Stromal cell of bone marrow (primary cell): ENCODE measurements at places on chromosomes 13 and 19.

- no peak for DNase-seq
Observed at GRCh38 chr13:55728247-55728646, 1412.5 kb upstream of the PRR20A start.

DNA sequence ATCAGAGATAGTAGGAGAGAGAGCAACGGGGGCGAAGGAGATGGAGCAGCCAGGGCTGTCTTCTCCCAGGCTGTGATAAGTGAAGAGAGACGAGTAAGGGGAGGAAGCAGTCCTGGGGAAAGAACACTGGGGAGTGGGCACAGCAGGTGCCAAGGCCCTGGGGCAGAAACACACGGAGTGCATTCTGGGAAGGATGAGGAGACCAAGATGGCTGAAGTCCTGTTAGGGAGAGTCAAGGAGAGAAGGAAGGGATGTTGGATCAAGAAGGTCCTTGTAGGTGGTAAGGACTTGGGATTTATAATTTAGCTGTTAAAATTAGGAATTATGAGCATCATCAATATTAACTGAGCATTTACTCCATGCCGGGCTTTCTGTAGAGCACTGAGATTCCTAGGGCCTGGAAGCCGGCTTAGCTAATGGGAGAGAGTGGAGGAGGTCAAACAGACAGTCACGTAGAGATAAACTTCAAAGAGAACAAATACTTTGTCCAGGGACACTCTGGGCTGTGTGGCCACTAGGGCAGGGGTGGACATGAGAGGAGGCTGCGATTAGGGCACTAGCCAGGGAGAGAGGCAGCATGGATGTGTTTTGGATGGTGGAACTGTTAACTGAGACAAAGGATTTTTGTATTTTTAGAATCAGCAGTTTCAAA, 134.2 kb upstream of the PEG3 start:
- DNase-seq, result no peak

DNA sequence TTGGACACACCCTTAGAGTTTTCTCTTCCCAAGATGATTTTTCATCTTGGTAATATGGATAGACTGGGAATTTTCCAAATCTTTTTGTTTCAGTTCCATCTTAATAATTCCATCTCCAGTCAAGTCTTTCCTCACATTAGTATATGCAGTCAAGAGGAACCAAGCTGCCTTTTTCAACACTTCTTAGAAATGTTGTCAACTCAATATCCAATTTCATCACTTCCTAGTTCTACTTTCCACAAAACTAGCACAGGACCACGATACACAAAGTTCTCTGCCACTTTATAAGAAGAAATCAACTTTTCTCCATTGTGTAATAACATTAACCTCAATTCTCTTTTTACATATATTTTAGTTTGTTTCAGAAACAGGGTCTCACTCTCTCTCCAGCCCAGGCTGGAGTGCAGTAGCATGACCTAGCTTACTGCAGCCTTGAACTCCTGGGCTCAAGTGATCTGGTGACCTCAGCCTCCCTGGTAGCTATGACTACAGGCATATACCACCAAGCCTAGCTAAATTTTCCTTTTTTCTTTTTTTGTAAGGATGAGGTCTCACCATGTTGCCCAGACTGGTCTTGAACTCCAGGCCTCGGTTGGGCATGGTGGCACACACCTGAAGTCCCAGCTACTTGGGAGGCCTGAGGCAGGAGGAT, 15.5 kb downstream of the ZNF443 start:
- no peak for DNase-seq

GRCh38 chr13:95741584-95742563, 64.9 kb downstream of the DNAJC3 start:
- no peak for DNase-seq

DNA sequence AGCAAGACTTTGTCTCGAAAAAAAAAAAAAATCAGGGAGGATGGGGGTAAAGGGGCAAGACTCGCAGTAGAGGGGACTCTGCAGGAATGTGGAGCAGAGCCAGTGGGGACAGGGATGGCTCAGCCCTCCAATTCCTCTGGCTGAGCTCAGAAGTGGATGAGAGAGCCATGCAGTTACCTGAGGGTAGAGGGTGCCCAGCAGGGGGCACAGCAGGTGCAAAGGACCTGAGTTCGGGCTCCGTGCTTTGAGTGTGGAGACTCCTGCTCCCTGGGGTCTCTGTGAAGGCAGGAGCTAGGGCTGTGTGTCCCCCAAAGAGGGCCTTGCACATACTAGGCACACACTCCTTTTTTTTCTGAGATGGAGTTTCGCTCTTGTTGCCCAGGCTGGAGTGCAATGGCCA, 7.7 kb downstream of the DOCK6 start:
- no peak for DNase-seq

GRCh38 chr13:55948175-55948574, 1192.5 kb upstream of the PRR20A start:
- DNase-seq, result no peak

DNA sequence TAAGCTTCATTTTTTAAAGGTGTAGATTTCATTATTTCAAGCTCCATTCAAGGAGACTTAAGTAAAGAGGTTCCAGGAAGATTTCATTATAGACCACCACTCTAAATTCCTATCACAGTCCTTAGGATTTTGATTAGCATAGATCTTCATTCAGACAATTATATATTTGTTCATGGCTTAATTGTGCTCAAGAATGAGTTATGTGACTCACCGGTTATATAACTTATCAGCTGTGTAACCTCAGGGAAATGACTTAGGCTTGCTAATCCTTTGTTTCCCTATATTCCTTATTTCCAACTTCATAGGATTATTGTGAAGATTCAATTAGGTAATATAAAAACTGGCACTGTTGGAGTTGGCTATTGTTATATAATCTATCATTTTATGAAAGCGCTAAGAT, 632.8 kb upstream of the SPRY2 start:
- no peak for DNase-seq

DNA sequence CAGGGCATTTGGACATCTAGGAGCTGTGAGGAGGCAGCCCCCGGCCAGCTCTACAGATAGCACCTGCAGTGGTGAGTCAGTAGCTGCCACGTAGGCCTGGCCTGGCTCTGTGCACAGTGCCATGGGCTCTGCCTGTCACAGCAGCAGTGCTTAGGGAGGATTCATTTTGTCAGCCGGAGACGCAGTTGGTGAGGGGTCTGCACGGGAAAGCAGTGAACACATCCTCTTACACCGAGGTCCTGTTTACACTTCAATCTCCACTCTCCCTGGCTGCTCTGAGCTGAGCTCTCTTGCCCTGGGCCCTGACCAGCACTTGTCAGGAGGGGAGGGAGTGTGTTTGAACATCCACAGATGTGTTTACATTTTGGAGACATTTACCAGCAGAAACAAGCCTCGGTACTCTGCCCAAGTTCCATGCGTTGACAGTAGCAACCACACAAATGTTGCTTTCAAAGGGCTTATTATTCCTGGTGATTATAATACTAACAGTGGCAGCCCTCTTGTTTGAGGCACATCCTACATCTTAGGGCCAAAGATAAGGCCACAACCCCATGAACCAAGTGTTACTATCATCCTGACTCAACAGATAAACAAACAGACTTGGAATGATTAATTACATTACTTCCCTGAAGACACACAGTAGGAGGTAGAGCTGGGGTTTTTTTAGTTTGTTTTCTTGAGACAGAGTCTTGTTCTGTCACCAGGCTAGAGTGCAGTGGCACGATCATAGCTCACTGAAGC, 148.9 kb downstream of the USP12 start:
- no peak for DNase-seq

GRCh38 chr13:65679240-65679639, 1550.9 kb downstream of the PCDH9 start:
- peak; percentile 10 for DNase-seq

- no peak for DNase-seq
Observed at GRCh38 chr19:32404933-32405430, 588 bp upstream of the DPY19L3 start.

- no peak for DNase-seq
Observed at GRCh38 chr19:38920602-38921419, 8.8 kb upstream of the CCER2 start.
